Aortic smooth muscle cell (primary cell): ENCODE measurements at places on chromosomes 3 and 15. TPM values are rescaled to one million over a fixed set of nuclear protein-coding genes. Genes with fewer than 3 reads are reported as not detected.

Gene PATL2
- 0.62 and 0.92 TPM in 2 replicates for total RNA-seq

Gene SI
- total RNA-seq: not detected in 2 replicates

Gene TUSC7
- not detected in 2 replicates for total RNA-seq

Gene MYL3
- not detected in 2 replicates for total RNA-seq

Gene SEMA3F
- 8.7 and 19.8 TPM in 2 replicates for total RNA-seq

Gene TGM5
- not detected in 2 replicates for total RNA-seq

Gene WDR76
- 12.7 and 20.5 TPM in 2 replicates for total RNA-seq

Gene TMEM108
- total RNA-seq: not detected in 2 replicates
